ENCODE measurements at places on chromosomes 7 and 10.

DNA sequence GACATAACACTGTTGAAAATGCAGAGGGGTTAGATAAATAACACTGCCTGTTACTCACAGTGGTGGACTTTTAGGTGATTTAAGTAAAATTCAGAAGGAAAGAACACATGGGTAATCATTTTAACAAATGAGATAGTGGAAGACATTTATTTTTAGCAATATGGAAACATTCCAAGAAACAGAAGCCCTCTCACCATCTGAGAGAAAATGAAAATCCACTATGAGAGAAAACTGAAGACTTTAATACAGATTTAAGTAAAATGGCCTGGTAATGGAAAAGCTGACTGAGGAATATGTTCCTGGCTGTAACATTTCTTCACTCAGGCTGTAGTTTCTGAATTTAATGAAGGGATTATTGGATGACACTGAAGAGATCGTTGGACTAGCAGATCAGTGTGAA is 12.1 kb upstream of the ZNF786 start:
- DNase-seq = no peak

DNA sequence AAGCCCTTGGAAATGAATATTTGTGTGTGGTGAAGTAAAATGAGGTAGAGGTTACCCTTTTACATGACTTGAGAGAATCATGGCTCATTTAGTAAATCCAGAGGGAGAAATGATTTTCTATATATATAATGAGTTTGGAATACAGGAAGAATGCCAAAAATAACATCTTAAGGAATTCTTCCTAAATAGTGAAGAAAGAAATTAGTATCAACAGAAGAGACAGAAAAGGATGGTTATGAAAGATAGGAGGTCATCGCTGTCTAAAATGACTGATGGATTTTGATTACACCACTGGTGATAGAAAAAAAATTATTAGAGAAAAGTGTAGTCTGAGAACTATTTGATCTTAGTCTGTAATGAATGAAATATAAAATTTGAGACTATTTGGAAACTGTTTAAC is 283.0 kb downstream of the ADK start:
- DNase-seq = no peak

- no peak for DNase-seq
These were observed 35.5 kb upstream of the TBX20 start for GRCh38 chr7:35289376-35289775.

- no peak for DNase-seq
These were observed 2.4 kb upstream of the ARID5B start for GRCh38 chr10:61899069-61899531.

DNA sequence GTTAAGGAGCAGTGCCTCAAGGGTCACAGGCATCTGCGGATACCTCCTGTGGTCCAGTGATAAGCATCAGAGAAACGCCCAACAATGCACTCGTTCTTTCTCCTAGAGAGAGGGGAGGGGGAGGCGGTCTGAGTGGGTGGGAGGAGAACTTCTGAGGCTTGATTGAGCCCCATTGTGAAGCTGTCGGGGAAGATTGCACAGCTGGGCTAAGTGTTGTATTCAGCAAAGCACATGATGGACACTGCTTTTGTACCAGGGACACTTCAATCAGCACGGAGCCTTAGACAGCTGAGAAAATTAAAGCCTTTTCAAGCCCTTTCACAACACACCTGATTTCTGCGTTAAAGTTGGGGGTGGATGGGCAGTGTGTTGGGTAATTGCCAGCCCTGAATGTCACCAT is 230.3 kb upstream of the GHITM start:
- no peak for DNase-seq

DNA sequence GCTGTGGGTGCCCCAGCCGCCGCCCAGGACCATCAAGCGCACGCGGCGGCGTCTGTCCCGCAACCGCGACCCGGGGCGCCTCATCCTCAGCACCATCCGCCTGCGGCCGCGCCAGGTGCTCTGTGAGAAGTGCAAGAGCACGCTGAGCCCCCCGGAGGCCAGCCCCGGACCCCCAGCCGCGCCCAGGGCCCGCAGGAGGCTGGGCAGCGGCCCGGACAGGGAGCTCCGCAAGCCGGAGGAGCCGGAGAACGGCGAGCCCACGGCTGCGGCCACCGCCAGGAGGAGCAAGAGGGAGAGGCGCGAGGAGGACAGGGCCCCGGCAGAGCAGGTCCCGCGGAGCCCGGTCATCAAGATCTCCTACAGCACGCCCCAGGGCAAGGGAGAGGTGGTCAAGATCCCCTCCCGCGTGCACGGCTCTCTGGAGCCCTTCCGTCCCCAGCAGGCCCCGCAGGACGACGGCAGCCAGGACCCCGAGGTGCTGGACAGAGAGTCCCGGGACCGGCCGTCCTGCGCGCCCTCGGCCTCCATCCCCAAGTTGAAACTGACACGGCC is 8.0 kb downstream of the PWWP2B start:
- DNase-seq = no peak

All from LNCaP clone FGC (cell line).